Activated CD4-positive, CD25-positive, alpha-beta regulatory T cell treated with anti-CD3 and anti-CD28 coated beads, Interleukin-2, amount 50 U/mL, for 16 hours (primary cell): ENCODE measurements at places on chromosomes 4 and X.

GRCh38 chrX:15946783-15947580, 92.4 kb upstream of the AP1S2 start:
- no peak for DNase-seq

- no peak for DNase-seq
These were observed 23.0 kb upstream of the UGT2B4 start for GRCh38 chr4:69518538-69519198.

DNA sequence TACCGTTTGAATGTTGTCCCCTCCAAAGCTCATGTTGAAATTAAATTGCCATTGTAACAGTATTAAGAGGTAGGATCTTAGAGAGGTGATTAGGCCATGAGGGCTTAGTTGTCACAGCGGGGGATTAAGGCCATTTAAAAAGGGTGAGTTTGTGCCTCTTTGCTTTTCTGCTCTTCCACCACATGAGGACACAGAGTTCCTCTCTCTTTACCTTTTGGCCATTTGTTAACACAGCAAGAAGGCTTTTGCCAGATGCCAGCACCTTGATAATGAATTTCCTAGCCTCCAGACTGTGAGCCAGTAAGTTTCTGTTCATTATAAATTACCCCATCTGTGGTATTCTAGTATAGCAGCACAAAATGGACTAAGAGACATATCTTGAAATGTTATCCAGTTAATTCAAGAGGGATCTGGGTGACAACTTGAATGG, 7.8 kb upstream of the HERC3 start:
- DNase-seq: no peak

DNA sequence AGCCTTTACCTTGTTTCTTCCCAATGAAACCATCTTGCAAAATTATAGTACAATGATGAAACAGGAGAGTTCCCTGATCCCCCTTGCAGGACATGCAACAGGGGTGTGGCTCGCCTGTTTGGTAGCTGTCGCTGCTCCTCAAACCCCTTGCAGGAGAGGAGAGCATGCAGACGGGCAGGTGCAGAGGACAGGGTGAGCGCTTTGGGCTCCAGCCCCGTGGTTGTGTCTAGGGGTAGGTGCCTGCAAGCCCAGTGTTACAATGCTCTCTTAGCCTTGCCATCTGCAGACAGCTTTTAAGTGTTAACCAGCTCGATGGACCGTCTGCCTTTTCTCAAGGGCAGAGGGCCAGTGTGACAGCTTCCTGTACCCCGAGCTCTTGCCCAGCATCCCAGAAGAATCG, 102.0 kb downstream of the TAB3 start:
- DNase-seq: no peak

DNA sequence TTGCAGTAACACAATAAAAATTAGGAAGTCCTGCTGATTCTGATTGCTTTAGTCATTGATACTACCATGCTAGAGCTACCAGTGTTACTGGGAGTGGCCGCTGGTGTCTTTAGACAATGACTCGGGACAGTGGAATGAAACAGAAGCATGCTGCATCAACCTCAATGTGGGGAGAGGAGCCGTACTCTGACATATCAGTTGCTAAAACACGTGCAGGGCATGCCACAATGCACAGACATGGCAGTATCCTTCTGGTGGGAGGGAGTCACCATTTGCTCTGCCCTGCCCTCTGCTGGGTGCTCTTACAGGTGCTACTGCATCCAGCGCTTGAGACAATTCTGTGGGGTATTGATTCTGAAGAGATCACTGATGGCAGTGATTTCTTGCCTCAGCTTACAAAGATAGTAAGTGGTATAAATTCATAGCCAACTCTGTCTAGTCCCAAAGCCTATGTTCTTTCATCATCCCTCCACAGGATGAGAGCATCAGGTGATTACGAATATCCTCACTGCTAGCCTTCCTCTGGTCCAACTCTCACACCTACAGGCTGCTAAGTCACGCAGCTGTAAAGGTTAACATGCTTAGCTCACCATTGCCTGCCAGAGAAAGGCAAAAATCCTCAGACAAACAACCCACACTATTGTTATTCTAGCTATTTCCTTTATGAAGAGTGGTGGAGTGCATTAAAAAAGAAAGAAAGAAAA, 43.7 kb downstream of the NSG1 start:
- DNase-seq: no peak

DNA sequence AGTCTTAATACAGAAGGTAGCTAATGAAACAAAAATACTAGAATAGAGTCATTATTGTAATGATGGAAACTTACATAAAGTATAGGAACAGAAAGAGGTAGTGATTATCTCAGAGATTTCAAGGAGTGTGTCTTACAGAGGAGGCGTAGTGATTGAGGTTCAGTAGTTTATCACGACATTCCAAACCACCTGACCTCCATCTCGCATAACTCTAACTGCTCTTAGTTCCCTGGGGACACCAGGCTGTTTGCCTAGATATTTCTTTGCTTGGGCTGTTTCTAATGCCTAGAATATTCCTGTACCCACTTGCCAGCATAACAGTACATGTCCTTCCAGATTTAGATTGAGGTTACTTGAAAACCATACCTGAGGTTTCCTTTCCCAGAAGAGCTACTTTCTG, 29.1 kb downstream of the STAG2 start:
- no peak for DNase-seq

GRCh38 chr4:5126857-5127256, 75.6 kb downstream of the STK32B start:
- DNase-seq: no peak

- no peak for DNase-seq
These were observed 55.1 kb upstream of the SEC24B start for GRCh38 chr4:109378511-109378910.

GRCh38 chrX:130994671-130995070, 63.5 kb upstream of the ARHGAP36 start:
- DNase-seq: no peak

- DNase-seq: no peak
These were observed 29.8 kb upstream of the SMARCAD1 start for GRCh38 chr4:94177822-94178221.

DNA sequence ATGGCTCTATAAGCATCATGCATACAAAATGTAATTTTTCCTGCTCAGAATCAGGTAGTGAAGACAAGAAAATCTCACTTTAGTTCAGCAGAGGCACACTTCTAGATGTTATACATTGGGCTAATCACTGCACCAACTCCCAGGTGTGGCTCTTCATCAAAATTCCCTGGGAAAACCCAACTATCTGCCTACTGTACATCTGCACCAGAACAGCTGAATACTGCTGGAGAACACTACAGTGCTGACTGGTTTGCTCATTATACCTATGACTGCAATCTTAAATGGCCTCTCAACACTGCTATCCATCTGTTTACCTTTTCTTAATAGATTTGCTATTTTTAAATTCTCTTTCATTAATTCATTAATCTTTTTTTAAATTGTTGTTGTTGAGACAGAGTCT, 92.0 kb downstream of the UGT8 start:
- no peak for DNase-seq

DNA sequence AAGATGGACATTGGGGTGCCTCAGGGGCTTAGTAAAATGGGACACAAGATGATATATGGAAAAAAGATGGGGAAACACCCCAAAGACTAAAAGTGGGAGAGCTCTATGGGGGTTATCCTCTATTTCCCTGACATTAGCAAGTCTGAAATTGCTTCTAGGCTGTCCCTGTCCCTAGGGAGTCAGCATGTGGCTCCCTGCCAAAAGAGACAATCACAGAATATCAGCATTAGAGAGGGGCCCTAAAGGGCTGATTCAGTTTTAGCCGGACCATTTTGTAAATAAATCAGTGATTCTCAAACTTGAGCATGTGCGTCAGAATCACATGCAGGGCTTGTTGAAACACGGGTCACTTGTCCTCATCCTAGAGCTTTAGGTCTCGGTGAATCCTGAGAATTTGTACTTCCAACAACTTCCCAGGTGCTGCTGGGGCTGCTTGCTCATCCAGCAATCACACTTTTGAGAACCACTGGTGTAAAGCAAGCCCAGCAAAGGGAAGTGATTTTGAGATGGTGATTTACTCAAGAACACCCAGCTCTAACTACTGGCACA, 165.3 kb upstream of the DGKK start:
- DNase-seq: no peak

- DNase-seq: no peak
These were observed 75.0 kb upstream of the ESX1 start for GRCh38 chrX:104329731-104330130.

DNA sequence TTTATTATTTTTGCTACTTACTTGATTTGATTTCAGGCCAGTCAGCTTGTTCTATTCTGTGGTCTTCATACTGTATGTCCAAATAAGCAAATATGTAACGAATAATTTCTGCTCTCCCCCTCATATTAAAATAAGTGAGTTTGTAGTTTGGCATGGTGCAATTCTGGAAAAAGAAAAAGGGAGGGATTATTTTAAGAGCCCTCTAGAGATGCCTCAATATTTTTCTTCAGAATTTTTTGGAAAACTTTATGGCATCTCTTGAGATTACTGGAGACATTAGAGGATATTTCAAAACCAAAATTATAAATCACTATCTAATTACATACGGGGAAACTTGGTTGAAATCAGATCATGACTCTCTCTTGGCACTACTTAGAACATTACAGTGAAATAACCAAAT, 8.2 kb downstream of the HPGDS start:
- no peak for DNase-seq

DNA sequence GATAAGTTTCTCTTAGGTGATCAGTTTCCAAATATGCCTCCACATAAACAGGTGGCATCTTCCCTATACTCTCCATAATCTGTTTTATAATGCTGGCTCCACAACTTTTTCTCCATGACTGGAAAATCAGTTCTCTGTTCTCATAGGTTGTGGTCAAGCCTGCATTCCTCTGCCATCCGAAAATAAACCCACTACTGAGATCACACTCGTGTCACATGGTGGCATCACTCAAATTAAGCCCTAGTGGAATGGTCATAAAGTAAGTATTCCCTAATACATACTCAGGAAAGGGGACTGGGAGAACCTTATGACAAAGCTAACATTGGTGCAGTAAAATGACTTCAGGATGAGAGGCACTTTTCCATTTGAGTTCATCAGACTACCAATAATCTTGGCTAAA, 37.6 kb downstream of the MAGED4B start:
- no peak for DNase-seq

- DNase-seq: no peak
These were observed 187.9 kb downstream of the COMMD8 start for GRCh38 chr4:47275595-47275994.

GRCh38 chr4:117400039-117400835, 314.9 kb upstream of the TRAM1L1 start:
- DNase-seq: no peak

GRCh38 chr4:81827577-81828202, 356.0 kb upstream of the RASGEF1B start:
- no peak for DNase-seq

GRCh38 chr4:183142571-183143550, 43.8 kb downstream of the WWC2 start:
- DNase-seq: no peak

GRCh38 chr4:185192059-185192458, 11.7 kb downstream of the CFAP97 start:
- DNase-seq: no peak

DNA sequence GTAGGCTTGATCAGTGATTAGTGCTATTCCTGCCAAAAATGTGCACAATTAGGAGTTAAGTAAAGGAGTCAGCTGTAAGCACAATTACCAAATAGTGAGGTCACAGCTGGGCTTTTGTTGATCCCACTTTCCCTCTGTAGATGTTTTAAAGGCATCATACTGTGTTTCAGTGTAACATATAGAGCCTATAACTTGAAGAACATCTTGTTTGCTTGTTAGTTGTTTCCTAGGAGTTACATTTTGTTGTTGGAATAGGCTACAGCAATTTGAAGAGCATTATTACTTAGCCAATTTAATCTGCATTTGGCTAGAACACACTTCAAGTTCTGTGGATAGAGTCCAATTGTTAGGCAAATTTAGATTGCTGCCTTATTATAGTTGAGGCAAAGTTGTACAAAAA, 210.7 kb upstream of the MAD2L1 start:
- DNase-seq: no peak

DNA sequence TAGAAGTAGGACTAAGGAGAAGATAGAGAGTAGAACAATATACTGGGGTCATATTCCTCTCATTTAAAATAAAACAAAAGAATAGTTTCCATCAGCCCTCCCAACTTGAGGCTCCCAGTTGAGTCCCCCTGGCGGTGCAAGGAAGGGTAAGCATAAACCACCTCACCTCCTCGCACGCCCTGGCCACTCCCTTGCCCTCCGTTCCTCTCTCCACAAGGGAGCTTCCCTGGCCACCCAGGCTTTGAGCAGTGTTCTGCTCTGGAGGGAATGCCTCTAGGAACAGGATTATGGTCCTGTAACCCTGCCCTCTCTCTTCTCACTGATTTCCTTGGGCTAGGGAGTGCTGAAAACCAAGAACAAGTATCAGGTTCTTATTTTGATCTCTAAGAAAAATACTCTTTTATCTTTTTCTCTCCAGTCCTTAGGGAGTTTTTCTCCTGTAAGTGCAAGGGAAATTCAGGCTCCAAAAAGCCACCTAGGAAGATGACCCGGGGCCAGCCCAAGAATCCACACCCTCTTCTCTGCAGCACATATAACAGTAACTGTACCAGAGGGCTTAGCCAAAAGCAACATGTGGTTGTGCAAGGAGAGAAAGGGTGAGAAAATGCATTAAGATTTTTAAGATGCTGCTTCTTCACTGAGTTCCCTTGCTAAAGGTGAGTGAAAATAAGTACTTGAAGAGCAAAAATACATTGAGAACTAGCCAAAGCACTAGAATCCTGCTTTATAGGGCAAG, 69.9 kb downstream of the USP38 start:
- no peak for DNase-seq

DNA sequence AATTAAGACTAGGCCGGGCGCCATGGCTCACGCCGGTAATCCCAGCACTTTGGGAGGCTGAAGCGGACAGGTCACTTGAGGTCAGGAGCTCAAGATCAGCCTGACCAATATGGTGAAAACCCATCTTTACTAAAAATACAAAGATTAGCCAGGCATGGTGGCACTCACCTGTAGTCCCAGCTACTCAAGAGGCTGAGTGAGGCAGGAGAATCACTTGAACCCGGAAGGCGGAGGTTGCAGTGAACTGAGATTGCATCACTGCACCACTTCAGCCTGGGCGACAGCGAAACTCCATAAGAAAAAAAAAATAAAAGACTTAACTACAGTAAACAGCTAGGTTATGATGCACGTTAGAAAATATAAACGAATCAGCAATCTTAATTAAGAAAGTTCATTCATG, 216.0 kb upstream of the TEX13C start:
- no peak for DNase-seq
